ENCODE measurements at places on chromosomes 12 and 14.

DNA sequence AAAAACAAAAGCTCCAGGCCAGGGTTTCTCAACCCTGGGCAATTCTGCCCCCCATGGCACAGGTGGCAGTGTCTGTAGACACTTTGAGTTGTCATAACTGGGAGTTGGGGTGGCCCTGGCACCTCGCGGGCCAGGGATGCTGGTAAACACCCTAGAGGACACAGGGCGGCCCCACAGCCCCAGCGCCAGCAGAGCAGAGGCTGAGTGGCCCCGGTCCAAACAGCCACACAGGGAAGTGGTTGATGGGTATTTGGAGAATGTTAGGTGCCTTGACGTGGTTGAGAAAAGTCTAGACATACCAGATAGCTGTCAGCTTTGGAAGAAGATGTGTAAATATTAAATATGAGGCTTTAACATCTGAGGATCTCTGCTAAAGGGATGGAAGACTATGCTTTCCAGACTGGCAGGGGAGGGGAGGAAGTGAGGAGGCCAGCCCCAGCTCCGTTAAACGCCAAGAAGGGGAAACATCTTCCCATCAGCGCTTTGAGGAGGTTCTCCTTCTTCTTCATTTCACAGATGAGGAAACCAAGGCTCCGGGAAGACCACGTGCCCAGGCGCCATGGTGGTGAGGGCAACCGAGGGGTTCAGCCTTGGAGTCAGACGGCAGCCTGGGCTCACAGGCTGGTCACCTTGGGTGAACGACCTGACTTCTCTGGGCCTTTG, 103.7 kb downstream of the SCARB1 start:
- DNase-seq = no peak

DNA sequence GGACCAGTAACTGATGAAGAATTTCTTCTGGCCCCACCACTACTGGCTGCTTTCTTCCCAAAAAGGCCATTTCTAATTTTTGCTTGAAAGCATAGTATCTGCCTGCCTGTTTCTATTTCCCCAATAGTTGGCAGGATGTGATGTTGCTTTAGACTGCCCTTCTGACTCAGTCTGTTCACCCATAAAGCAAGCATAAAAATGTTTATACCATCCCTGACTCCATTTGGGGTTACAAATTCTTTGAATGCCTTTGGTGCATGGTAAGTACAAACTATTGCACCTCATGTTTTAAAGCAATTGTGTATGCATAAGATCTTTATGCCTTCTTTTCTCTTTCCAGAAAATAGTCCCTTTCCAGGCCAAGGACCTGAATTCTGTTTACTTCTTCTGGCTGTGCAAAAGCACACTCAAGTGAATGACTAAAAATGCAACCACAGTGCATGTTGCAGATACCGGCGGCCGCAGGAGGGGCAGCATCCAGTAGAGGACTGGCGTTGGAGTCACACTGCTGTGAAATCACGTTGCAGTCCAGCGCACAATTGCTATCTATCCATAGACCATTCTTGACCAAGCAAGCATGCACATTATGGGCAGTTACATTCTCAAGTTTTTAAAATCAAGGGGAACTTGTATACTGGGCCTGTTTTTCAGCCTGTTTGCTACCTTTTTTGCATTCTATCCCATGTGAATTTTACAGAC, 82.4 kb downstream of the SLC5A8 start:
- DNase-seq = no peak

- no peak for DNase-seq
Measured at GRCh38 chr12:96337953-96338352, 62.3 kb downstream of the CDK17 start.

- DNase-seq = no peak
Measured at GRCh38 chr14:51304438-51304837, 64.4 kb downstream of the TMX1 start.

- no peak for DNase-seq
Measured at GRCh38 chr14:92597906-92598905, 84.6 kb downstream of the RIN3 start.

- no peak for DNase-seq
Measured at GRCh38 chr12:54504550-54504949, 7.0 kb downstream of the NCKAP1L start.

- no peak for DNase-seq
Measured at GRCh38 chr14:76603713-76604112, 157.6 kb upstream of the VASH1 start.

GRCh38 chr14:103308717-103309616, 25.1 kb upstream of the EIF5 start:
- DNase-seq = no peak

- no peak for DNase-seq
Measured at GRCh38 chr12:45131506-45131905, 80.6 kb upstream of the DBX2 start.

- DNase-seq = peak; percentile 32
Measured at GRCh38 chr12:47722941-47723631, 2.2 kb downstream of the ENDOU start.

DNA sequence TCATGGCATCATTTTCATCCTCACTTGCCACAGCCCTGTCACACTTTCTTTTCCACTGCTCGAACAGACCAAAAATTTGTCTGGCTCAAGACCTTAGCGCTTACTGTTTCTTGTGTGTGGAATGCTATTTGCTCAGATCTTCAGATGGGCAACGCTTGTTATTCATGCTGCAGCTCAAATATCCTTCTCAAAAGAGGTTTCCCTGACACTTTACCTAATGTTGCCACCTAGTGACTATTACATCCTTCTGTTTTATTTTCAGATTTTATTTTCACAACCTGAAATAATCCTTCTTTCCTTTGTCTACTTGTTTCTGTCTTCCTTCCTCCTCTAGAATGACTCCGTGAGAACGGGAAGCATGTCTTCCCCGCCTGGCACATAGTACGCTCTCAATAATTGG, 5.6 kb downstream of the FBXO33 start:
- DNase-seq = no peak

- peak; percentile 73 for DNase-seq
Measured at GRCh38 chr14:104601786-104602185, 2.8 kb downstream of the TMEM179 start.

GRCh38 chr12:45473636-45474035, 255.9 kb upstream of the ARID2 start:
- no peak for DNase-seq

DNA sequence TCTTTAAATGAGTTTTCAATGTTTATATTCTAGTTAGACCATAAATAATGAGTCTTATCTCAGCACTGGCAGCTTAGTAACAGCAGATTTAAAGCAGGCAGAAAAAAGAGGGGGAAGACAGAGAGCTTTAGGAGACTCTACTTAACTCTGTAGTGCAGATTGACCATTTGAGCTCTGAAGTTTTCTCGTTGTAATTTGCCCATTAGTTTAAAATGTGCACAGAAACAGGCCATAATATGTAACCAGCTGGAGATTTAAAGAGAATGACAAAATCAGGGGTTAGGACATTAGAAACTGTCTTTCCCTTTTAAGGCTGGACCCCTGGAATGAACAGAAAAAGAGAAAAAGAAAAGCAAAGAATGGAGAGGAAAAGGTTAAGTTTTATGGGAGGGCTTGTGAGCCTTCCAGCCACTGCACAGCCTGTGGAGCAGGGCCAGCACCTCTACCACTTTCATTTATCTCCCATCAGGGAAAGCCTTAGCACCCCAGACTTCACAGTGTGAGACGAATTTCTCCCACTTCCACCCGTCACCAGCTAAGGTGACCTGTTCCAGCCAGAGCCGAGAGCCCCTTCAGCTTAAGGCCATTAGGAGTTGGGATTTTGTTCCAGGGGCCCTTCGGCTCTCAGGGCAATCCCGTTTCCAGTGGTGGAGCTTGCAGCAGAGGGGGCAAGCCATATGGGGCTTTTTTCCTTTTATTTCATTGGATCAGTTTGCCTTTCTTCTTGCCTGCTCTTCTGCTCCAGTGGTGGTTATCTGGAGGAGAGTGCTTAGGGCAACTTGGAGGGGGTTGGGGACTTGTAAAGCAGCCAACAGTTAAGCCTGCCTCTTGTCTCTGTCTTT, 8.0 kb downstream of the IL22 start:
- no peak for DNase-seq

GRCh38 chr12:130435826-130436225, 98.1 kb downstream of the PIWIL1 start:
- no peak for DNase-seq

- DNase-seq = peak; percentile 8
Measured at GRCh38 chr14:59582161-59582560, 5.5 kb upstream of the CCDC175 start.

- no peak for DNase-seq
Measured at GRCh38 chr14:100748944-100749343, 22.3 kb downstream of the DLK1 start.

GRCh38 chr14:100684154-100684553, 42.5 kb upstream of the DLK1 start:
- no peak for DNase-seq

GRCh38 chr12:5914387-5915149, 30.5 kb downstream of the ANO2 start:
- no peak for DNase-seq

DNA sequence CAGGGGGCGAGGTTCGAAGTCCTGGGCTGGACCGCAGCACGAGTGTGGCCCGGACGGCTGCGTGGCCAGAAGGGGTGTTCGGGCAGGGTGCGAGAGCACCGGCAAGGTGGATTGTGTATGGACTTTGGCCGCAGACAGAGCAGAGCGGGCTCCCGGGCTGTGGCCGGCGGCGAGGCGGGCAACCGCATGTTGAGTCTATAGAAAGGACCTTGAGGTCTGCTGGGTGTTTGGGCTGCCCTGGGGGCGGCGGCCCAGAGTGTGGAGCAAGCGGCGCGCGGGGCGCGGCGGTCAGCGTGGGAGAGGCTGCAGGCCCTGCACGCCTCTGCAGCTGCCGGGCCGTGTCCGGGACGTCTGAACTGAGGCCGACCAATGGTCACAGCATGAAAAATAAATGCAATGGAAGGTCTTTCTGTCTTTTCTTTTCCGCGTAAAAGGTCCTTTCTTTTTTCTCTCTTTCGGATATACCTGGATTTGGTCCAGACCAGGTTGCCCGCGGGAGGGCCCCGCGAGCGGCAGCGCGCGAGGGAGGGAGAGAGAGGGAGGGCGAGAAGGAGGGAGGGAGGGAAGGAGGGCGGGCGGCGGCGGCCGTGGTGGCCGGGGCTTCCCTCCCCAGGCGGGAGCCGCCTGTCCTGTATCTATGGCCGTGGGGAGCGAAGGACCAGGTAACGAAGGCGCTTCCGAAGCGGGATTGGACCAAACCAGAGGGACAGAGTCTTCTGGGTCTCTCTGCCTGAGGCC, 5.5 kb upstream of the HOXC9 start:
- DNase-seq = no peak

DNA sequence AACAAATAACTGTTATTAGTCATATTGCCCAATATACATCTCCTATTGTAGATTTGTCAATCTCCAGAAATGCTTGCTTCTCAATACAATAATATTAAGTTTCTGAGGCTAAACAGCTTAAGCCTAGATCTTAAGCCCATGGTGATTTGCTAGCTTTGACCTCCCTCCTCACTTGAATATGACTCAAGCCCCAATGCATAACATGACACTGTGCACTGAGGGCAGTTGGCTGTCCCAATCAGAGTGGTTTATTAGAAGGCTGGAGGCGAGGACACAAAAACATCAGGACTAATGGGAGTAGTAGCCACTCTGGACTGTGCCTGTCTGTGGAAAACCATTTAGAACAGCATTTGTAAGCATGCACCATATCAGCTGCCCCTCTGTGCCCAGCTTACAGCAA, 81.1 kb upstream of the GTF2A1 start:
- DNase-seq = no peak

DNA sequence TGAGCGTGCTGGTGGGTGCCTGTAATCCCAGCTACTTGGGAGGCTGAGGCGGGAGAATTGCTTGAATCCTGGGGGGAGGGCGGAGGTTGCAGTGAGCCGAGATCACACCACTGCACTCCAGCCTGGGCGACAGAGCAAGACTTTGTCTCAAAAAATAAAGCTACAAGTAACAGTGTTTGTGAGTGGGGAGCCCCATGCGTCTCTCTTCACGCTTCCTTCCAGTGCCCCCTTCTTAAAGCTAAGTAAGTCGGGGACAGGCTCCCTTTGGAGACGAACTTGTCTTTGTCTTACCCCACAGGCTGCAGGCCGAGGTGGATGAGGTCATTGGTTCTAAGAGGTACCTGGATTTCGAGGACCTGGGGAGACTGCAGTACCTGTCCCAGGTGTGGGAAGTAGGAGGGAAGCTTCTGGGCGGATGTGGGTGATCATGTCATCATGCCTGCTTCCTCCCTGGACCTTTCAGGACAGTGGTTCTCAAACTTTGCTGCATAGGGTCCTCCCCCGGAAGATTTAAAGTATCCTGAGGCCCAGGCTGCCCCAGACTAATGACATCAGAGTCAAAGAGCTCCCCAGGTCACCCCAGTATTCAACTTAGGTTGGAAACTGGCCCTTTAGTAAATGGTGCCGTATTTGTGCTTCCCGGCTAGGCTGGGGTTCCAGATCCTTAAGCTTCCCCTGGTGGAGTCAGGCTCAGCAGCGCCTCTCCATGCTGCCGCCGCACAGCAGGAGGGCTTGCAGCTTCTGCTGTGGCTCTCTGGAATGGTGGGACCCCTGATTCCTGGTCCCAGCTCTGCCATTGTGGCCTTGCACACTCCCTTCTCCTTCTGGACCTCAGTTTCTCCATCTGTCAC, 37.1 kb downstream of the CYP46A1 start:
- DNase-seq = no peak

DNA sequence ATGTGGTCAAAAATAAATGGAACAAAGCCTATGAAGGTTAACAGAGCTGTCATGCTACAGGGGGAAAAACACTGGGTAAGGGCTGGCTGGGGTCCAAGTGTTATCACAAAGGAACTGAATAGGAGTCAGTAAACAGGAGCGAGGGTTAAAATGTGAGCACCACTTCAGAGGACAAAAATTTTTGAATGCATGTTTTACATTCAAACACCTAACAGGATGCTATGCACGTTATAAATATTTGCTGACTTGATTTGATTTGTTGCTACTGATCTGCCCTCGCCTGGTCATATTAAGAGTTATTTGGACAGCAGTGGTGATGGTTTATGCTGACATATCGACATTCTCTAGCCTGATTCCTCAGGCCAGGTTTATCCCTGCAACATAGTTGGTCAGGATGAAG, 7.4 kb upstream of the KTN1 start:
- peak; percentile 28 for DNase-seq

GRCh38 chr14:81473456-81474147, 60.1 kb downstream of the SEL1L start:
- no peak for DNase-seq

- no peak for DNase-seq
Measured at GRCh38 chr14:56122301-56122700, 4.1 kb downstream of the PELI2 start.

DNA sequence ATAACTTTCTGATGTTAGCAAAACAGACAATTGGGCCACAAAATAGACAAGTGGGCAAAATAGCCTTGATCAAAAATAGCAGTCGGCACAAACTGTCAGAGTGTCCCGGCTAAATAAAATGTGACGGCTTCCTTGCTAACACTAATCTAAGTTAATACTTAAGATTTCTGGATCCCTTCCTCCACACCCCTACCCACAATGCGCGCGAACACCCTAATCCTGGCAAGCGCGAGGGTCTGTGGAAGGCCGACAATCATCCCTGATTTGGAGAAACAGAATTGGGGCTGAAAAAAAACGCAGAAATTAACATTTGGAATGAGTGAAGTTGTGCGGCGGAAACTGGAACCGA, 489 bp downstream of the CEP290 start:
- DNase-seq = no peak

Measured in substantia nigra (tissue), 51 donors.